Progenitor cell of endocrine pancreas (in vitro differentiated cells): ENCODE measurements at places on chromosomes 12 and 14. TPM values are rescaled to one million over a fixed set of nuclear protein-coding genes. Genes with fewer than 3 reads are reported as not detected.

GRCh38 chr12:5396541-5396940 lies 35.4 kb upstream of the NTF3 start:
- peaks cover 10% of the 10 kb centered on the region for H3K4me1 ChIP-seq
- H3K4me3 ChIP-seq = no peak overlapping the region
- H3K27me3 ChIP-seq = peaks cover 46% of the 10 kb centered on the region
- no peak overlapping the region for H3K27ac ChIP-seq

DNA sequence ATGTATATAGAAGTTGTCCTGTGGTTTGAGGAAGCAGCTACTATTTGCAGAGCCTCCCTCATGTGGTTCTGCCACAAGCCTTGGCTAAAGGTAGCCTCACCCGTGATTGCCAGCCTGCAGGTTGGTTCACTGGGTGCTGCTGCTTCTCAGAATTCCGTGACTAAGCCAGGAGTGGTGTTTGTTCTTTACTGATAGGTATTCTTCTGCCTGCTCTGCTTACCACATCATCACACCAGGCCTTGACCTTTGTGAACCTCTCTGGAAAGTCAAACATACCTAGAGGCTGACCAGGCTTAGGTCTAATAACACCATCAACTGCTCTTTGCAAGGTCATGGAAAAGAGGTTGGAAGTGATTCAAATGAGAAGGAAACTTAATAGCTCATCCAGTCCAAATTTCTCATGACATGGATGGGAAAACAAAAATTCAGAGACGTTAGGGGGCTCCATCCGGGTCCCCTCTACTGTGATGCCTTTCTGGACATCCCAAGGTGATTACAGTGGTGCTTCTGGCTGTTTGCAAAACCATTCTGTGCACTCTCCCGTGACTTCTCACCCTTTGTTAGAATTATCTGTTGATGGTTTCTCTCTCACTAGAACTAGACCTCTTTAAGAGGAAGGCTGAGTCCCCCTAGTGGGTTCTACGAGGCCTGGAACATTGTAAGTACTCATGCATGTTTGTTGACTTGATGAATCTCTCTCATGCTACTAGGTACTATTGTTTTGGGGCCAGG lies 8.5 kb upstream of the SOCS2 start:
- no peak overlapping the region for H3K4me3 ChIP-seq
- DNase-seq = no peak
- no peaks in the 10 kb centered on the region for H3K27me3 ChIP-seq
- H3K4me1 ChIP-seq = peaks cover 7% of the 10 kb centered on the region
- H3K27ac ChIP-seq = peak overlapping the region; percentile 3

DNA sequence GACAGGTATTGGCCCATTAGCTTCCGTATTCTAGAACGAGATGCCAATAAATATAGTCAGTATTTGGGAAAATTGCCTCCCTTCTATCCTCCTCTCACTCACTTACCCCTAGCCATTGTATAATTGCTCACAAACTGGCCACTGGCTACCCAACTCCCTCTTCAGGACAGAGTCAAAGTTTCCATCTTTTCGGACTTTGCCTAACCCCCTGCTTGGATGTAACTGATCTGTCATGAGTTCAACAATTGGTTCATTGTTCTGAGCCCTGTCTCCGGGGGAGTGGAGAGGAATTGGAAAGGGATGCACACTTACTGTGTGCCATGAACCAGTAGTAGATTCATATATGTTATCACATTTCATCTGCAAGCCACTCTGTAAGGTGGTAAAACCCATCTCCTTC lies 12.2 kb downstream of the MYRFL start:
- no peaks in the 10 kb centered on the region for H3K36me3 ChIP-seq
- H3K27ac ChIP-seq = peak overlapping the region; percentile 21
- H3K27me3 ChIP-seq = peaks cover 4% of the 10 kb centered on the region

DNA sequence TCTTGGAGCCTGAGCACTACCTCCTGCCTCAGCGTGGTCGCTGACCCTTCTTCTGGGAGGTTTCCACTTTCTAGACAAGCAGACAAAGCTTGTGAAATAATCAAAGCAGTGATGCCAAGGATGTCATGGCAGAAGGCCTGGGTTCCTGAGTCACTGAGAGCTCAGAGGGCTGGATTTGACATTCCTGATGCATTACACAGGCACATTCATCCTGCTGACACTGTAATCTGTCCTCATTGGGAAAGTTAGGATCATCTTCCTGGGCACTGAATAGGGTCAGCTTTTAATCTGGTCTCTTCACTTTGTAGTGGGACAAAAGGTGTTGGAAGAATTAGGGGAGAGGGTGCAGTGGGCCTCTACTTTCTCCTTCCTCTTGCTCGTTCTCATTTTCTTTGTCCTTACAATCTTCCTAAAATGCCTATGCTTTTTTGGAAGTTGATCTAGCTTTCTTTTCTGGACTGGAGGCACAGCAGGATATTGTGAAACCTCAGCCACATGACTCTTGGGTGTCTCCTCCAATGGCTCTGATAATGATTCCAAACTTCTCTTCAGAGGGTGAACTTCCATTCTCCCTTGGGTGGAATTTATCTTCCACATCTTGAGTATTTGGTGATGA lies 29.6 kb downstream of the EEA1 start:
- peaks cover 10% of the 10 kb centered on the region for H3K36me3 ChIP-seq
- H3K27ac ChIP-seq = no peak overlapping the region
- H3K4me3 ChIP-seq = no peak overlapping the region
- no peak for DNase-seq
- H3K27me3 ChIP-seq = no peaks in the 10 kb centered on the region
- H3K4me1 ChIP-seq = peaks cover 4% of the 10 kb centered on the region

The PLCZ1 gene
- not detected in 2 replicates for total RNA-seq
